NAMALWA (cell line): ENCODE measurements at places on chromosomes 3 and 15.

DNA sequence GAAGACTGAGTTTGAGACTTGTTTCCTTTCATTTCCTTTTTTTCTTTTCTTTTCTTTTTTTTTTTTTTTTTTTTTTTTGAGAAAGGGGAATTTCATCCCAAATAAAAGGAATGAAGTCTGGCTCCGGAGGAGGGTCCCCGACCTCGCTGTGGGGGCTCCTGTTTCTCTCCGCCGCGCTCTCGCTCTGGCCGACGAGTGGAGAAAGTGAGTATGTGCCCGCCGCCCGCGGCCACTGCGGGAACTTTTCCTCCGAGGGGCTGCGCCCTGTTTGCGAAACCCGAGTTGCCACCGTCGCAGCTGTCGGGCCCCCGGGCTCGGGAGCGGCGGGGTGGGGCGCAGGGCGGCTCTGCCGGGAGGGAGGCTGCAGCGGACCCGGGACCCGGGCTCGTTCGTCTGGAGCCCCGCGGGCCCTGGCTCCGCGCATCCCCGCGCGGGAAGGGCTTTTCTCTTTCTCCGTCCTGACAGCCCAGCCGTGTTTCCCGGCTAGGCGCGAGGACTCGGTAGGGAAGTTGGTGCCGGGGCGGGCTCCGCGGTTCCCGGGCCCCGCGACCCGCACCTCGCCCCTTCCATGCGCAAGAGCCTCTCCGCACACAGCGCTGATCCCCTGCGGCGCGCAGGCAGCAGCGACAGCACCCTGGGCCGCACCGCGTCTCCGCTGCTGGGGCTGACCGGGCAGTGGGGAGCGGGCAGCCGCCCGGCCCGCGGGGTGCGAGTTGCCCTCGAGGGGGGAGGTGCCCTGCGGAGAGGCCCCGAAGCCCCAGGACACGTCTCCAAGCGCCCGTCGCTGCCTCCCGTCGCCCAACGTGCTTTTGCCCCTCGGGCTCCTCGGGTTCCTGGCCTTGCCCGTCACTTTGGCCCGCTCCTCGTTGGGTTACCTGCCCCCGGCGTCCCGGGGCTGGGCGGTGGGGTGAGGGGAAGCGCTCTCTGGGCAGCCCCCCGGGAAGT lies 1.4 kb downstream of the IGF1R start:
- no peak for DNase-seq

GRCh38 chr3:112086076-112086854 lies at the start of gene C3orf52:
TSS of gene C3orf52 (plus strand) at chr3:112086389. CDS start at chr3:112086408, 19 bp downstream.
- peak; percentile 16 for DNase-seq

DNA sequence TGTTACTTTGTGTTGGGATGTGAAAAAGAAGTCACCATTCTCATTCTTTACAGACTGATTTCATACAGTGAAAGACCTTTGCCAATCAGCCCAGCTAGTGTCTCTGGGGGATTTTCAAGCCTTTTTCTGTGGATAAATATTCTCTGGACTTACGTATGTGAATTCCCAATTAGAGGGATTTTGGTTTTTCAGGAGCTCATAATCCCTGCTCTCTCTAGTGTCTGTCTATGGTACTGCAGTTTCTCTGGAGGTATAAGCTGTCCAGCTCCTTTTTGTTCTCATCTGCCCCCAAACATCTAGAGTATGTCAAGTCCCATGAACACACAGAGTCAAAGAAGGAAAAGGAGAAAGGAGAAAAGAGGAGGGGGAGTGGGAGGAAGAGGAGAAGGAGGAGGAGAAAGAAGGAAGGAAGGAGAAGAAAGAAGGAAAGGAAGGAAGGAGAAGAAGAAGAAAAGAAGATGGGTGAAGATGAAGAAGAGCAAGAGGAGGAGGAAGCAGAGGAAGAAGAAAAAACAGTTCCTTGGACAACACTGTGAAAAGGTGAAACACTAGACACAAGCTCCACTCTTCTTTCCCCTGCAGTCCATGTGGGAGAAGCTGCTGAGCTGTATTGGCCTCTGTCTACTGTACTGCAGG lies 218.6 kb downstream of the GREM1 start:
- peak; percentile 25 for DNase-seq

DNA sequence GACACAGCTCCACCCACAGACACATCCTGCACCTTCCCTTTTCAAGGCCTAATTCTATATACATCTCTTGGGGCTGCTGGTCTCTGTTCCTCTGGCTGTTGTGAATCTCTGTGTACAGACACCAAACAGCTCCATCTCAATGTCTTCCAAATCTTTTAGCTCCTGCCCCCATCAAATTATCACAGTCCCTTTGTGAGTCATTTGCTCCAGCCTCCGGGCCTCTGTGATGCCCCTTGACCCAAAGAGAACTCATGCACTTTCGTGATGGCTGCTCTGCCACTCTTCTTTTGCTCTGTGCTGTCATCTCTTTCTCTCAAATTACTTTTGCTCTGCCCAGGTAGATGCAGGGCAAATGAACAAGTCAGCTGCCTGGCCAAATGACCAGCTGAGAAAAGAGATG lies 369.0 kb upstream of the CDIN1 start:
- no peak for DNase-seq

GRCh38 chr15:42759093-42759492 lies 22.2 kb upstream of the CDAN1 start:
- no peak for DNase-seq

DNA sequence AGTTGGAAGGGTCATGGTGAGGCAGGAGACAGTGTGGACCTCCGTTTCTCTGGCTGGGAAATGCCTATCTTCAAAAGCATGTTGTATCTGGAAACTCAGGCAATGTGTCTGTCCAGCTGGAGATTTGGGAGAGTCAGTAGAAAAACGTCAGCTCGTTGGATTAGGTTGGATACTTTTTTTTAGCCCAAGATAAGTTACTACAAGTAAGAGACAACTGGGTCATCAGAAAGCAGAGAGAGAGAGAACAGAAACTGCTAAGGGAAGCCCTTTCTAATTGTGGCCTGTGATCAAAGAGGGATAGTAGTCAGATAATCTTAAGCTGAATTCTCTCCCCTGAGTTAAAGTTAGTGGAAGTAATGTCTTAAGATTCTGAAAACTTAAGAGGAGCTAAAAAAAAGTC lies 78.9 kb upstream of the ZNF280D start:
- DNase-seq, result no peak

DNA sequence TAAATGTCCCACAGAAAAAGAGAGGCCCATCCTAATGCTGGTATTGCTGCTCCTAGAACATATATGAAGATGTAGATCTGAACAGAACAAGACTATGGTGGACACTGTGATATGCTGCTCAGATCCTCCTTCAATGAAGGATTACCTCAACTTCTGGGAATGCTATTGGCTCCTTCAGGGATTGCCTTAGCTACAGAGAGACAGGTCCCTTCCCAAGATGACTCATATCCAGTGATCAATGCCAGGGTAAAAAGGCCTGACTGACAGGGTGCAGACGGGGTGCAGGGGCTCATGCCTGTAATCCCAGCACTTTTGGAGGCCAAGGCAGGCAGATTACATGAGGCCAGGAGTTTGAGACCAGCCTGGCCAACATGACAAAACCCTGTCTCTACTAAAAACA lies 20.5 kb upstream of the STAG1 start:
- no peak for DNase-seq

DNA sequence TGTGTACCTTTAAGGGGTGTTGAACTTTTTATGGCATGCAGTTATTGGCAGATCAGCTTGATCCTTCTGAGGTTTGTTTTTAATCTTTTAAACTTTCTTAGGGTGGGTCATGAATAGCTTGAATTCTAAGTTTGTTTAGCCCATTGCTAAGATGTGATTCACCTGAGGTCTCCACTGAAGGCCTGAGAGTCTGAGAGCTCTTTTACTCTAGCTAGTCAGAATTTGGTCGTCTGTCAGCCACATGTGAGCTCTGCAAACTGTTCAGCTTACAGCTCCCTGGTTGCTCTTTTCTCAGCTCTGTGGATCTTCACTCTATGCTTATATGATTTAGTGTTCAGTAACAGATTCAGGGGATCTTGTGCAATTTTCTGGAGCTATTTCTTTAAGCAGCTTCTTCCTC lies 161.3 kb downstream of the ABHD5 start:
- DNase-seq, result no peak

DNA sequence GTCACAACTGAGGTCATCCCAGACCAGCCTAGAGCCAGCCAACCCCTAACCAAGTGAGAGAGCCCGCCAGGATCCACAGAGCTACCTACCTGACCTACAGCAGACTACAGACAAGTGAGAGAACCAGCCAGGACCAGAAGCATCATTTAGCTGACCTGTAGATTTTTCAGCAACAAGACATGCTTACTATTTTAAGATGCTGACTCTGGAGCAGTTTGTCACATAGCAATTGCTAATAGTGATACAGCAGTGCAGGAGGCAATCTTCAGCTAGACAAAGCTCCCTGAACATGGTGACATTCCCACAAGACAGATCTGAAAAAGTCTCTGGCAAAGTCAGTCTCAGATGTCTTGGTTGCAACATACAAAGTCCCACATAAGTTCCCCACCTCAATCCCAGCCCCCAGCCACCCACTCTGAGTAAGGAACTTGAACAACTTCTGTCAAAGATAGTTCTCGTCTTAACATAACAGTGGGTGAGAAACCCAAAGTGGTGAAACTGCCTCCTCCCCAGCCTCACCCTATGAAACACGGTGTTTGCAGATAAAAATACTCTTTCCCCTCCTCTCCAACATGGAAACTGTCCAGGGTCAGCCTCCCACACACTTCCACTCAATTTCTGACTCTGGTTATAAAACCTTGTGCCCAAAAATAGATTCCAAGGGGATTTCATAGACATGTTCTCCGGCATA lies 120.3 kb upstream of the SLC6A11 start:
- no peak for DNase-seq

- no peak for DNase-seq
Measured at GRCh38 chr3:145869958-145870357, 291.0 kb downstream of the PLOD2 start.

DNA sequence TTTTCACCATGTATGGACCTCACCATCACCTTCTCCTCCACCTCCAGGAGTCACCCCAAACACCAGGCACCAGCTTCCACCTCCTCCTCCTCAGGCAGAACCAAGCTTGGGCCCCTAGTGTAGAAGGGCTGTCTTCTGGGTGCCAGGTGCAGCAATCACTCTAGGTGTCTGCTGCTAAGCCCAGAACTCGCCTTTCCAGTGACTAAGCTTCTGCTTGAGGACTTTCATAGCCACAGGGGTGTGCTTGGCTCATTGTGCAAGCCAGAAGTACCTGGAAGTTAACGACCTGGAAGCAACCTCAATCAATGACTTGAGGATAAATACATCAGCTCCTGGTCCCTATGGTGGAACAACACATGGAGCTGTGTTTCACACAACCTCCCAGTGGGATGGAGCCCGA lies 49.8 kb upstream of the PXYLP1 start:
- no peak for DNase-seq

GRCh38 chr3:15387171-15387581 lies 40.2 kb downstream of the METTL6 start:
- no peak for DNase-seq

GRCh38 chr3:63809607-63810006 lies 9.5 kb upstream of the C3orf49 start:
- DNase-seq, result no peak

GRCh38 chr15:96170979-96171739 lies 159.3 kb upstream of the NR2F2 start:
- DNase-seq, result no peak

DNA sequence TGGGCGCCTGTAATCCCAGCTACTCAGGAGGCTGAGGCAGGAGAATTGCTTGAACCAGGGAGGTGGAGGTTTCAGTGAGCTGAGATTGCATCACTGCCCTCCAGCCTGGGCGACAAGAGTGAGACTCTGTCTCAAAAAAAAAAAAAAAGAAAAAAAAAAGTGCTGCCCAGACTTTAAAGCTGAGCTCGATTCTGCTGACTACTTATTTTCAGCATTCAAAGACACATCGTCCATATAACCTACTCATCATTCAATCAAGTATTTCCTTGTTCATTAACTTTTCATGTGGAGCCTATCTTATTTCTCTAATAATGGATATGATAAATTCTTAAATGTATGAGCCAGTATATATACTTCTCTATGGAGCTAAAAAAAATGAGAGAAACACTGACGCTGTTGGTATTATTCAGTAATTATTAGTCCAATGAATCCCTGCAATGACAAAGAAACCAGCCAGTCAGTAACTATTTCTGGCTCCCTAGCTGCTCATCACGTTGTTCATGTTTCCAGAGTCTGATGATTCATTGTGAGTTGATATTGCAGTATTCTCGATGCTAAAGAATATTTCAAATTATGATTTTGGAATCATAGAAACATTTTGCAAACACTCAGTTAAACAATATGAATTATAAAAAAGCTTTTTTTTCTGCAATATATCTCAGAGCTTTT lies 111.9 kb downstream of the RAP2B start:
- no peak for DNase-seq

DNA sequence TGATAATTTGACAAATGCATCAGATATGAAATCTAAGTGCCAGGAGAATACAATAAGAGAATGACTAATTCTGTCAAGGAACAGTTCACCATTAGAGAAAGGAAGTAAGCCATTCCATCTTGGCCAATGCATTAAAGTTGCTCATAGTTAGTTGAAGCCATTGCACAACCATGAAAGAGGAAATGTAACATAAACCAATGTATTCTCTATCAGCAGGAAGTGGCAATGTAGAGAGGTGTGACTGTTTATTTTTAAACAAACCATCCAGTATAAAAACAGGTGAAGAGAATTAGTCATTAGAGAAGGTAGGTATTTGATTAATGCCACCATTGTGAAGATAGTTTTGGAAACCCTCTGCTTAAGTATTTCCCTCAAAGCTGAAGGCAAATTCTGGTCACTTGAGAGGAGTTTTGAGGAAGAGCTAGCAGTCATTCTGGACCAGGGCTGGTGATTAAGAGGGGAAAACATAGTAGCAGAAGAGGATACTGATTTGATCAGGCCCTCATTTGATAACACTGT lies 10.7 kb upstream of the ANXA2 start:
- peak; percentile 28 for DNase-seq

DNA sequence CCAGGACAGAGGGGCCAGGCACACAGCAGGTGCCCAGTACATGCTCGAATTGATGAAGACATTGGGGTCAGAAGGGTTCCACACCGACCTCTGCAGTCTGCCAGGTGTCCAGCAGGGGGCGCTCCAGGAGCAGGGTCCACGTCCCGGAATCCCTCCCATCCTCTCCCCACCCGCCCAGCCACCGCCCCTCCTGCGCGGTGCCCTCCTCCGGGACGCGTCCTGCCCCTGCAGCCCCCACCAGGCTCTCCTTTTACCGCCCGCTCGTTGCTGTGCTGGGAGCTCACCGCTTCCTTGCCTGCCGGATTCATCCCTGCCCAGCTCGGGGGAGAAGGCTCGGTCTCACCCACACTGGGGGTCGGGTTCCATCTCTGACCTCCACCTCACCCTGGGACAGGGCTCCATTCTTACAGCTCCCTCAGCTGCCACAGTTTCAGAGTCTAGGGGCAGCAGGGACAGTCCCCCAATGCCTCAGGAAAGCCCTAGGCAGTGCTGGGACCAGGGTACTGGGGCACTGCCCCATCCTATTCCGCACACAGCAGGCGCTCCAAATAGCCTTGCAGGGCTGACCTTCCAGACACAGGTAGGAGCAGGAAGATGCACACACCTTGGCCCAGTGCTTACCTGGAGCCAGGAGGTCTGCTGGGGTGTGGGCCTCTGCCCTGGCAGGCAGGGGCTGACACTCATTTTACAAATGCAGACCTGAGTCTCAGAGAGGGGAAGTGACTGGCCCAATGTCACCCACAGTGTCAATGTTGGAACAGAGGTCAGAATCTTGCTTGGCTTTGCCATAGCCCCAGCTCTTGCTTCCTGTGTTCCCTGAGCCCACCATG lies 31.0 kb downstream of the GRIP2 start:
- peak; percentile 68 for DNase-seq
